ENCODE measurements at places on chromosomes 3 and 15.

GRCh38 chr3:106560451-106560966 is 691.7 kb upstream of the CBLB start:
- no peak for DNase-seq

GRCh38 chr3:69326855-69327300 is 59.0 kb downstream of the FRMD4B start:
- no peak for DNase-seq

- no peak for DNase-seq
Measured at GRCh38 chr15:39106950-39107349, 473.9 kb upstream of the THBS1 start.

DNA sequence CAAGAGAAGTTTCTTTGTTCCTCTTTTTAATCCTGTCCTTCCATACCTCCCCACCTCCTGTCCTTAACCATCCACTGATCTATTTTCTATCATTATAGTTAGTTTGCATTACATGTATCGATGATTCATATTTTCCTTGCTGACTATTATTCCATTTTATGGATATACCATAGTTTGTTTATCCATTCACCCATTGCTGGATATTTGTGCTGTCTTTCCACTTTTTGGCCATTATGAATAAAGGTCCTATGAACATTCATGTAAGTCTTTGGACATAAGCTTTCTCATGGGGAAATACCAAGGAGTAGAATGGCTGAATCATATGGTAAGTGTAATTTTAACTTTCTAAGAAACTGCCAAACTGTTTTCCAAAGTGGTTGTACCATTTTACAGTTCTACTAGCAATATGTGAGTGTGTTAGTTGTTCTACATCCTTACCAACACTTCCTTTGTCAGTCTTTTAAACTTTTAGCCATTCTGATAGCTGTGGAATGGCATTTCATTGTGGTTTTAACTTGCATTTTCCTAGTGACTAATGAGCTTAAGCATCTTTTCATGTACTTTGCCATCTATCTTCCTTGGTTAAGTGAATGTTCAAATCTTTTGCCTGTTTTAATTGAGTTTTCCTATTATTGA is 11.7 kb downstream of the ATP6V1A start:
- DNase-seq = no peak

- no peak for DNase-seq
Measured at GRCh38 chr3:31882895-31883294, 98.2 kb downstream of the OSBPL10 start.

- DNase-seq = no peak
Measured at GRCh38 chr3:109118584-109118983, 650 bp upstream of the MORC1 start.

GRCh38 chr3:111979434-111980038 is 710 bp downstream of the ABHD10 start:
- DNase-seq = no peak

- DNase-seq = peak; percentile 4
Measured at GRCh38 chr15:59657635-59658125, 365 bp upstream of the GTF2A2 start.

- DNase-seq = no peak
Measured at GRCh38 chr15:82186719-82187406, 75.7 kb downstream of the EFL1 start.

DNA sequence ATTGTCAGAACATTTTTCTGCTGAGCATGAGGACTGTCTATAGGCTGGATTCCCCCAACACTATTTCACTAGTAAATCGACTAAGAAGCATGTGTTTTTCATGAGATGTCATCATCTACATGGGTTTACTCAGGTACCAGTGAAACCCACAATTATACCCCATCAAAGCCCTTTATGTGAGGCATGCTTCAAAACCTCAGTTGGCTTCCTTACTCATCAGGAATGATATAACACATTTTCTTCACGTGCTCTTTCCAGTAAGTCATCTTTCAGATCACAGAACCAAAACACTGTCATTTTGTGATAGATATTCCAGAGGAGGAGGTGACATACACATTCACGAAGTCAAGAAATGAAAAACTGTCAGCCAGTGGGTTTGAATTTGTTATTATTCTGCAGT is 116.5 kb downstream of the ANO10 start:
- no peak for DNase-seq

GRCh38 chr3:134054881-134055280 is 25.2 kb upstream of the SLCO2A1 start:
- no peak for DNase-seq

DNA sequence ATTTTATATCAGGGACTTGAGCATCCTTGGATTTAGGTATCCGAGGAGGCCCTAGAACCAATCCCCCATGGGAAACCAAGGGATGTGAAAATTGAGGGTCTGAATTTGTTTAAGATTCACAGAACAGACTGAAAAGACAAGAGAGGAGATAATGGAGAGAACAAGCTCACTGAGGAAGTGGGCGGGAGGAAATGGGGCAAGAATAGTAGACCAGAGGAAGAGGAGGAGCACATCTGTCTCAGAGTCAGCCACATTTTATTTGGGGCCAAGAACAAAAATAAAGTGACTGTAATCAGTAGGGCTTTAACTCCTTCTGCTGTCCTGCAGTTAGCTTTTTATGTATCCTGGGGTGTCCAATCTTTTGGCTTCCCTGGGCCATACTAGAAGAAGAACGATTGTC is 63.8 kb downstream of the BLM start:
- no peak for DNase-seq

DNA sequence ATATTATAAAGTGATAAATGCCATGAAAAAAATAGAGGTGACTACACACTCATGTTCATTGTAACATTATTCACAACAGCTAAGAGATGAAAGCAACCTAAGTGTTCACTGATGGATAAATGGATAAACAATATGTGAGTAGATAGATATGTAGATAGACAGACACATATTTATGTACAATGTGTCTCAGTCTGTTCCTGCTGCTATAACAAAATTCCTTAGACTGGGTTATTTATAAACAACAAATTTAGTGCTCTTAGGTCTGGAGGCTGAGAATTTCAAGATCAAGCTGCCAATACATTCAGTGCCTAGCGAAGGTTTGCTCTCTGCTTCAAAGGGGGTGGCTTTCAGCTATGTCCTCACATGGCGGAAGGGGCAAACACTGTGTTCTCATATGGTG is 312.5 kb downstream of the ZNF621 start:
- DNase-seq = no peak

DNA sequence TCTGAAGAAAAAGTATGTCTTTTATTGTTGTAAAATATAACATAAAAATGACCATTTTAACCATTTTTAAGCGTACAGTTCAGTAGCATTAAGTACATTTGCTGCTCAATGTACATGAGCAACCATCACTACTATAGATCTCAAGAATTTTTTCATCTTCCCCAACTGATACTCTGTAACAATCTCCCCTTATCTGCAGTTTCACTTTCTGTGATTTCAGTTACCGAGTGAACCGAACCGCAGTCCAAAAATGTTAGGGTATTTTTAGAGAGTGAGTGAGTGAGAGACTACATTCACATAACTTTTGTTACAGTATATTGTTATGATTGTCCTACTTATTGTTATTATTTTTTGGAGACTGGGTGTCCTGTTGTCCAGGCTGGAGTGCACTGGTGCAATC is 9.0 kb upstream of the SLC25A26 start:
- DNase-seq = no peak

DNA sequence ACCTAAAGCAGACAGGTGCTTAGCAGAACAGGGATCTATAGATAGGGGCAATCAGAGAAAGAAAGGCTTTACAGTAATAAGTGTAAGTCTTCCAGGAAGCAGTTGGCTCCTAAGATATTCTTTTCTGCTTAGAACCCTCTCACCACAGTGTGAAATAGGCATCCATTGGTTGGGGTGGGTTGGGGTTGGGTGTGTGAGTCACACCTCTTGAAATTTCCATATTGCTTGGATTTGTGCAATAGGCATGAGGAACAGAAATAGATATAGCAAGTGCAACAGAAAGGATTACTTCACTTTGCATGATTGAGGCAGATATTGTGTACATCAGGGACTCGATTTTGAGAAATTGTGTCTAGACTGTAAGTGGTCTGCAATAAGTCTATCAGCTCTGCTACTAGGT is 200.1 kb upstream of the GAP43 start:
- no peak for DNase-seq

GRCh38 chr3:37808656-37809055 is 53.0 kb upstream of the CTDSPL start:
- no peak for DNase-seq

DNA sequence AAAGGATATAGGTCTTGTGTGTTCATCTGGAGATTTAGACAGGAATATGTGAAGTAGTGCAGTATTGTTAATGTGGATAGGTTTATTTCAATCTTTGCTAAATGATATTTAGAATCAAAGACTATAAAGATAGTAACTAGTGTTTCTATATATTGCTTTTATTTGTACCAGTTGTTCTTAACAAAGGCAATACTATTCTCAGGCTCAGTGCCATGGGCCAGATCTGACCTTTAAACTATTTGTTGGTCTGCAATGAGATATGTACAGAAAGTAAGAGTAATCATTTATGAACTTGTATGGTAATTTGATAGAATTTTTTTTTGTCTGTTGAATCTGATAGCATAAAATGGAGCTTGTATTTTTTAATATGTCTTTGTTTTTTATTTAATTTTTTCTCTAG is 146.7 kb upstream of the AZI2 start:
- no peak for DNase-seq

GRCh38 chr3:85081191-85081906 is 122.6 kb downstream of the CADM2 start:
- peak; percentile 12 for DNase-seq

DNA sequence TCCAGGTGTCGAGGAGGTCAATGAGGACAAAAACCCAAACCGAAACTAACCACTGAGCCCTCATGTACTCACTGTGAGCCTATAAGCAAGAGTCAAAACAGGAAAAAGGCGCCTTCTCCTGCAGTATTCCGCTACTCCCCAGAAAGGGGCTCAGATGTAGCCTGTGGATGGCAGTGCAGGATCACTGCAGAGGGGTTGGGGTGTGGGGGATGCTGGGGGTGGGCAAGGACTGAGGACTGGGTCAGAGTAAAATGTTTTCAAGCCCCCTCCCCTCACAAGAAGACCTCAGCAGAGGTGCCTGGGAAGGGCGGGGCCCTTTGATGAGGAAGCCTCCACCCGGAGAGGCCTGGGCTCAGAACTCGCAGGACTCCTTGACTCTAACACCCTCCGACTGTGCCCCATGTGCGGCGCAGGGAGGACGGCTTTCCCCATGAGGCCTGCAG is 170.1 kb downstream of the OSBPL10 start:
- DNase-seq = no peak

DNA sequence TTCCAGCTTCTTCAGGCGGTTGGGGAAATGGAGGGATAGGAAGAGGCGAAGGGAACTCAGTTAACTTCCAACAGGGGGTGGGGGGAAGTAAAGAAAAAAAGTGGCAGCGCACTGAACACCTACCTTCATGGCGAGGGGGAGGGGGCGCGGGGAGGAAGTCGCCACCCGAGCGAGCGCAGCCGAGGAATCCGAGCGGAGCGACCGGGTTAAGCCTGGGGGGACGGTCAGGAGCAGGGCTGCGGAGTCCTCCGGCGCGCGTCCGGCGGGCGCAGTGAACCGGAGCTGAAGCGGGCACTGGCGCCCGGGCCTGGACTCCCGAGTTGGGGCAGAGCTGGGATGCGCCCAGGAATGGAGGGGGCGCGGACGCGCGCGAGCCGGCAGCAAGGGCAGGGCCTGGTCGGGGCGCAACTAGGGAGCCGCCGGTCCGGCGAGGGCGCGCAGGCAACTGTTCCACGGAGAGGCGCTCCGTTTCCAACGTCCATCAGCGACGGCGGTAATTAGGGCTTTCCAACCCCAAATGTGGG is at the start of gene WNT5A:
Gene WNT5A, minus strand, starts transcription at position 450 of the 524 bp plus-strand sequence. Its CDS starts 321 bp downstream, at position 129.
- peak; percentile 60 for DNase-seq

- DNase-seq = no peak
Measured at GRCh38 chr15:41506796-41507341, 6.8 kb downstream of the LTK start.

GRCh38 chr3:71251156-71251775 is 332.3 kb downstream of the FOXP1 start:
- DNase-seq = no peak

DNA sequence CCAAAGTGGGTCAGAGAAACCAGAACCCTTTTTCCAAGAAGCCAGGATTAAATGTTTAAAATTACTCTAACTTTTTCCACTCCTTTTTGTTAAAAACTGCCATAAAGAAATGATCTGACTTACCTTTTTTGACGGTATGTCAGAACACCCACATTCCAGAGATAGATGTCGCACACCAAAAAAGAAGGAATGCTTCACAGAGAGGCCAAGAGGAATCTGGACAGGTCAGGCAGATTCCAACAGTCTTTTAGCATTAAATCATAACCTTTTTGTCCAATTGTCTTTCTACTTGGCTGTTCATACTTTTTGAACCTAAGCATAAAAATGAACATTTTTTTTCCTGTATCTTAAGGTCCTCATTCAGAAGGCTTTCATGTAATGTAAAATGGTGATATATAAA is 846.9 kb downstream of the NSUN3 start:
- no peak for DNase-seq

DNA sequence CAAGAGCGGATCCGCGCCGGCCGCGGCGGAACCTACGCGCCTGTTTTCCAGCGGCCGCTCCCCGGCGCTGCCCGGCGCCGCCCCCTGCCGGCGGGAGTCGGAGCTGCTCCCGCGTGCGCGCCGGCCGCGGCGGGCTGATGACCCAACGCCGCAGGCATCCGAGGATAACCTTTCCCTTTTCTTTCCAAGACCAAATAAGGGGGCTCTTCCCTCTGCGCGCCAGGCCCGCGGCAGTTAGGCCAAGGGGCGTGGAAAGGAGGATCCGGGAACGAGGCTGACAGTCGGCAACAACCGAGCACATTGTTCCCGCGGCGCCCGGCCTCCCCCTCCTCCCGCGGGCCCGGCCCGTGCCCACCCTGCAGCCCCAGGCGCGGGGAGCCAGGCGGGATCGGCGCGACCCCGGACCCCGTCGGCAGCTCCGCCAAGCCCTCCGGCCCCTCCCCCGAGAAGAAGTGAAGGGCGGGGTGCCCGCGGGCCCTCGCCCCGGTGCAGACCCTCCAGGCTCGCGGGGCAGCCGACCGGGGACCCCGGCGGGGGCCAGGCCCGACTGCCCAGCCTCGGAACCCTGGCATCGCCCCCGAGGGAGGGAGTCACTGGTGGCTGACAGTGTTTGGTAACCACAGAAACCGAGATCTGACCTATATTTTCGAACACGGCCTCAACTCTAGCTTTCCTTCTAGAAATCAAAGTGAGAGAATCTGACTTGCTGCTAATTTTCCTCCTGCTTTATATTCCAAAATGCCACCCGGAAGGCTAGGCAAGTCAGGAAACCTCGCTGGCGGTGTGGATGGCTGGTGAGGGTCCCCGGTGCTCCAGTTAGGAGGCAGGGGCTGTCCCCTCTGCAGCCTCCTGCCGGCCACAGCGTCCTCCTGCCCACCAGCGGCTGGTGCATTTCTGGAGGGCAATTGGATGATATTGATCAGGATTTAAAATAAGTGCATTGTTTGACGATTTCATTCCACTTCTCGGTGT is 45.6 kb upstream of the SYNM start:
- DNase-seq = peak; percentile 82

DNA sequence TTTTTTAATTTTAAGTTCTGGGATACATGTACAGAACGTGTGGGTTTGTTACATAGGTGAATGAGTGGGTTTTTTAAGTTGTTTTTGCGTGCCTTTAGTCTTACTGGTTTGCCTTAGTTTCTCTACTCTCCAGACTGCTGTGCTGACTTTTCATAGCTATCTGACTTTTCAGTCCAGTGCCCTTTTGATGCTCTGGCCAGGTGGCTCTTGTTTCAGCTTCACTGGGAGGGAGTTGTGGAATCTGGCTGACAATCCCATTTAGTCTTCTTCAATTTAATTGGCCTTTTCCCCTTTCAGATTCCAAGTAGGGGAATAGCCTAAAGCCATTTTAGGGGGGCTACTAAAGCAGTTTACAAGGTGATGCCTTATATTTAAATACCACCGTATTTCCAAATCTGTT is 30.1 kb downstream of the FNDC3B start:
- no peak for DNase-seq

GRCh38 chr3:11195201-11195600 is 40.9 kb downstream of the HRH1 start:
- peak; percentile 55 for DNase-seq

Data from MG63 (cell line).